Stimulated activated CD4-positive, alpha-beta T cell treated with anti-CD3 and anti-CD28 coated beads, Interleukin-1b, Interleukin-23, amount 100 ng/mL, for 1 hour (primary cell): ENCODE measurements at places on chromosomes 12 and 14.
A peak's percentile ranks its signal among the peaks of the same experiment; 100 is the strongest.

GRCh38 chr12:116559162-116559935, at the start of gene MAP1LC3B2:
Gene MAP1LC3B2, plus strand, starts transcription at chr12:116559381. Its CDS starts 16,562 bp downstream, at chr12:116575943.
- DNase-seq, result peak; percentile 36

- no peak for DNase-seq
Measured at GRCh38 chr12:3759878-3760277, 7.0 kb upstream of the CRACR2A start.

DNA sequence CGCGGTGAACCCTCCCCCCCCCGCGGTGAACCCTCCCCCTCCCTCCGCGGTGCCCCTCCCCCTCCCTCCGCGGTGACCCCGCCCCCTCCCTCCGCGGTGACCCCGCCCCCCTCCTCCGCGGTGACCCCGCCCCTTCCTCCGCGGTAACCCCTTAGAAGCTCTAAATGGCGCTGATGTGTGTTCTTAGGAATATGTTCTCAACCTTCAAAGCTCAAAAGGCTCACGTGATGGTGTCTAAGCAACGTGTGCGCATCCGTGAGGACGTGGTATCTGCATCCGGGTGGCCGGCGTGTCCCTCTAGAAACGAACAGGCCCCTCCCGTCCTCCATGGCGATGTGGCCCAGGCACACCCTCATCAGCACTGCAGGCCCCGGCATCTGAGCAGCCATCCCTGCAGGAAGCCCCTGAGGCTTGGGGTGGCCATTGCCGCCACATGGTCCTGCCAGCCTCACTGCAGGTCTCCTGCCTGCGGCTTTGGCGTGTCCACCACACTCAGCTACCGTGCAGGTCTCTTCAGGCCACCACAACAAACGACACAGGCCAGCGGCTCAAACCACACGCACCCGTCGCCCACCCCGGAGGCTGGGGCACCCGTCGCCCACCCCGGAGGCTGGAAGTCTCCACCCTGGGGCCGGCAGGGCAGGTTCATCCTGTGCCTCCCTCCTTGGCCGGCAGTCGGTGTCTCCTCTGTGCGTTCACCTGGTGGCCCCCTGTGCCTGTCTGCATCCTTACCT, 14.5 kb upstream of the FBRSL1 start:
- no peak for DNase-seq

GRCh38 chr12:118964988-118965387, 16.4 kb upstream of the SRRM4 start:
- DNase-seq, result no peak

- no peak for DNase-seq
Measured at GRCh38 chr12:110426406-110426805, 22.9 kb upstream of the ANAPC7 start.

- DNase-seq, result peak; percentile 76
Measured at GRCh38 chr12:109880043-109880931, at the start of gene GLTP. Gene GLTP, minus strand, starts transcription at chr12:109880541. Its CDS starts 167 bp downstream, at chr12:109880374.

DNA sequence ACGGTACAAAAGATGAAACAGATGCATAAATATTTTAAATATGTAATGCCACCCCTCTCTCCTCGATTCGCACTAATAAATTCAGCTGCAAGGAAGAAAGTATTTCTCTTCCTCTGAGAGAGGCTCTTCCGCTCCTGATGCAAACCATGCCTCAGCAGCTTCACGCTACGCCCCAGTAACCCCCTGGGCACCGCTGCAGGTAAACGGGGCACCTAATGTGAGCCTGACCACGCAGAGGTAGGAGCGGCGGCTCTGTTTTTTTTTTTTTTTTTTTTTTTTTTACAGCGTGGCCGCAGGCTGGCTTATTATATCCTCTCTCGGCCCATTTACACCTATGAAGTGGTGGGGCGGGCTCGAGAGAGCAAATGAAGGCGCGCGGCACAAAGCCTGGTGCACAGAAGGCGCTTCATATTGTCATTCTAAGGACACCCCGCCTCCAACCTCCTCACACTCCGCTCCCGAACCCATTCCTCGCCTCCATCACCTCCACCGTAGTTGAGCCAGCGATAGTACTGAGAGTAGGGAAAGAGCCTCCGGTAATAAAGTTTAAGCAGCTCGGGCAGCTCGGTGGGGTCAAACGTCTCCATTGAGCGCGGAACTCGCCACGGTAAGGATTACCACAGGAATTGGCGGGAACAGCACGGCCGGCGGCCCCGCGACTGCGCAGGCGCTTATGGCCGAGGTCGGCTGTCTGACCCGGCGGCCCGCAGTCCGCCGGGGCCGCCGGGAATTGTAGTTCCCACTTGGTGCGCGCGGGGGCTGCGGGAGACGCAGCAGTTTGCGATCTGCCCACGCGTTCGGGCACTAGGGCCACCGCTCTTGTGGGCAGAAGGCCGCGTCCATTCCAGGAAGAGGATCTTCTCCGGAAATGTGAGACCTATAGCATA, at the start of gene PRIM1:
PRIM1 (minus strand) TSS at position 612 of the 887 bp plus-strand sequence; CDS start at position 587, 25 bp downstream.
- peak; percentile 40 for DNase-seq

- DNase-seq, result no peak
Measured at GRCh38 chr14:103281496-103282231, 52.4 kb upstream of the EIF5 start.

DNA sequence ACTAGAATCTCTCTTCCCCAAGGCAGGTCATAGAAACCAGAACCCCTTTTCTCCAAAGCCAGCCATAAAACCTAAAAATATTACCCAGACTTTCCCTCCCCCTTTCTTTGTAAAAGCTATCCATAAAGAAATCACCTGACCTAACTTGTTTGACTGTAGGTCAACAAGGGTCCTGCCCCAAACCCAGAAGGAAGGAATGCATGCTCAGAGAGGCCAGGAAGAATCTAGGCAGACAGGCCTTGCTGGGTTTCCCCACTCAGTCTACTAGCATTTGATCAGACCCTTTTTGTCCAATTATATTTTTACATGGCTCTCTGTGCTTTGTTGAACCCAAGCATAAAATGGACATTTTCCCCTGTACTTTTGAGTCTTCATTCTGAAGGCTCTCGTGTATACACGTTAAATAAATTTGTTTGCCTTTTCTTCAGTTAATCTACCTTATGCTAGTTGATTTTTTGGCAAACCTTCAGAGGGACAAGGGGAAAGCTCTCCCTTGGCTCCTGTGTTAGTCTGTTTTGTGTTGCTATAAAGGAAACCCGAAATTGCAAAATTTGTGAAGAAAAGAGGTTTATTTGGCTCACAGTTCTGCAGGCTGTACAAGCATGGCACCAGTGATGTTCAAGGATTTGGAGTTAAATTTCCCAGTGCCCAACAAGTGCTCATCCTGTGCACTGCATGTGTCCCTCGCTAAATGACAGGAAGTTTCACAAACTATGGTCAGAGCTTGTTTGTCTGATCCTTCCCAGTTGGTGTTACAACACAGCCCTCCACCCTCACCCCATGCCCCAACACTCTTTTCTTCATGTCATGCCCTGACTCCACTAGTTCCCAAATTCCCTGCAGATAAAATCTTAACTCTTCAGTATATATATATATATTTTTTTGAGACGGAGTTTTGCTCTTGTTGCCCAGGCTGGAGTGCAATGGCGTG, 14.2 kb upstream of the RASSF3 start:
- no peak for DNase-seq

DNA sequence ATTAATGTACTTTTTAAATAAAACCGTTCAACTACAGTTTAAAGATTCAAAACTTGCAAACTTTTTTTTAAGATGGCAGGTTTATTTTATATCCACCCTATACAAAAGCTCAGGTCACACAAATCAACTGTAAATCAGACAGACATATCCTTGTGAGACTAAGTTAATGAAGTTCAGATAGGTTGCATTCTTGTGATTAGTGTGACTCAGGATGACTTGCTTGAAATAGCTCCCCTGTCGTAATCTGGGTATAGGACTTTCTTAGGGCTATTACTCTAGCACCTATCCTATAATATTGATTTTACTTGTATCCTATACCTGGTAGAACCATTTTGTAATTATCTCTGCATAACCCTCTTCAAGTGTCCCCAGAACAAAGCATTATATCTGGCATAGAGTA, 9.5 kb upstream of the PRKD1 start:
- no peak for DNase-seq

DNA sequence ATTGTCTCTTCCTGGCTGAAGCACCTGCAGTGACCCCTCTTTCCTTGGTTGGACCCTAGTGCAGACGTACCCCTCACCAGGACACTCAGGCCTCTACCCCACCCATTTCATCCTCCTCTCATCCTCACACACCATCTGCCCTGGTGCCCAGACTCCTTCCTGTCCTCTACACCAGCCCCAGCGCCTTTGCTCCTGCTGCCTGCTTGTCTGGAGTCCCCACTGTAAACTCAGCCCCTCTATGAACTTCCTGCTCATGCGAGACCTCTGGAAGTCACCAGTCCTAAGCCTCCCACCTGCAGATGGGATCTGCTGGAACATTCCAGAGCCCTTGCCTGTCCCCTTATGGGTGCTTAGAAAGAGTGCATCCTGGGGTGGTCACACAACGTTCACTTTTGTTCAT, 242.5 kb downstream of the ADGRD1 start:
- DNase-seq, result no peak

DNA sequence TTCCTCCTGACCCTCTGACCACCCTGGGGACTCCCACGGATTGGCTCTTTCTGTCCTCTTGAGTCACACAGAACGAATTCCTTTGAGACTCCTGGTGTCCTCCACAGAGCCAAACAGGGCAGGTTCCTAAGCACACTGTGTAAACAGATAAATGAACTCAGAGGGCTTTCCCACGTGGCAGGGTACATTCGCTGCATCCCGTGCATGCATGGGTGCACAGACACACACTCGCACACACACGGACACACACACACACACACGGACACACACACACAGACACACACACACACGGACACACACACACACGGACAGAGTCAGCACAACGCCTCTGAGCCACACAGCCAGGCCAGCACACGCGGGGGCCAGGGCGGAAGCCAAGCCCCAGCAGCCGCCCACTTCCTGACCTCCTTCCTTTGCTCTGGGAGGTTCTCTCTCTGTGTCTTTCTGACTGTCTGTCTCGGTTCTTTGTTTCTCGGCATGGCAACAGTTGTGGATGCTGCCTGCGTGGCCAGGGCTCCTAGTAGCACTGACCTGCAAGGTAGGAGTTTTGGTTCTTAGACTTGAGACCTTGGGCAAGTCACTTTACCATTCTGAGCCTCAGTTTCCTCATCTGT, 706 bp downstream of the CRACR2A start:
- DNase-seq, result peak; percentile 14

DNA sequence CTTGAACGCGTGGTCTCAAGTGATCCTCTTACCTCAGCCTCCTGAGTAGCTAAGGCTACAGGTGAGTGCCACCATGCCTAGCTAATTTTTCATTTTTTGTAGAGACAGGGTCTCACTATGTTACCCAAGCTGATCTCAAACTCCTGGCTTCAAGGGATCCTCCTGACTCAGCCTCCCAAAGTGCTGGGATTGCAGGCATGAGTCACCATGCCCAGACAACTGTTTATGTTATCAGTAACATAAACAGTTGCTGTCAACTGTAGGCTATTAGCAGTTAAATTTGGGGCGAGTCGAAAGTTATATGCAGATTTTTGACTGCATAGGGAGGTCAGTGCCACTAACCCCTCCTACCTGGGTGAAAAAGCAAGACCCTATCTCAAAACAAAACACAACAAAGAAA, 26.2 kb upstream of the LRRK2 start:
- no peak for DNase-seq

DNA sequence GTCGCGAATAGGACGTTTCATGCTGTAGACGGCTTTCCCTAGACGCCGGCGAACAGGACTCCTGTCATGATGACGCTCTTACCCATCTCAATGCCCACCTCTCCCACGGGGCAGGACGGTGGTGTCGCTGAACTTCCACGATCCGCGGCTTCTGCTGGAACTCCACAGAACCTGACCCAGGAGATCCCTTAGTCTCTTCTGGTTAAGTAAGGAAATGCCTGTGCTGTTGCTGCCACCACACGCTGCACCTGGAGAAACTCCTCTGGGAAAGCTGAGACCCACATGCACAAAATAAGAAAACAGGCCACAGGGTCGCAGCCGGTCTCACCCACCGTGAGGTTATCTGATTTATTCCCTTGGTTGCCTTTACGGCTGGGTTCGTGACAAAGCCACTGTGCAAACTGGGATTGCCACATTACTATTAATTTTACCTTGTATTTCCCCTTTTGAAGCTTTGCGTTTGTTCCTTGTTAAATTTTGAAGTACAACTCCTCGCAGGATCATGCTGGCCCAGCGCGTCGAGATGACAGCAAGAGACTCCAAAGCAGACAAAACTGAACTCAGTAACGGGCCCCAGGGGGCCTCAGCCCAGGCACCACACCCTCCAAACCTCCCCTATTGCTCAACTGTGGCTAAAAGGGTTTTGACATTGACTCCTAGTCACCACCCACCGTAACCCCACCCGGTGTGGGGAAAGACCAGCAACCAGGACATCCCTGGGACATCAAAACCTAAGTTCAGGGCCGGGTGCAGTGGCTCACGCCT, 9.2 kb upstream of the MMP17 start:
- no peak for DNase-seq

GRCh38 chr14:61099216-61099835, 118.3 kb downstream of the SLC38A6 start:
- no peak for DNase-seq

DNA sequence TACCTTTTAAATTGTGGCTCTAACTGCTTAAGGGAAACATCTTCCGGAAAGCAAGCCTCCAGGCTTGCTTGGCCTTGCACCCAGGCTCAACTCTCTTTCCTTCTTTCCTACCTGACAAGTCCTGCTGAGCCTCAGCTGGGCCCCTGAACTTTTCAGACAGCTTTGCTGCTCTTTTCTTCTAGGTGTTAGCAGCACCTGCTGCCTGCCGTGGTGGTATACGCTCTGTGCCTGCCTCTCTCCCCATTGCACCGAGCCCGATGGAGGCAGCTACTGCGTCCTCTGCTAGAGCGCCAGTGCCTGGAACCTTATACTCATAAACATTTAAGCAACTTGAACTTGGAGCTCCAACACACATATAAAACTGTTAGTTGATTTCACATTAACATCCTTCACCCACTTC, 195.7 kb downstream of the ANO6 start:
- no peak for DNase-seq

DNA sequence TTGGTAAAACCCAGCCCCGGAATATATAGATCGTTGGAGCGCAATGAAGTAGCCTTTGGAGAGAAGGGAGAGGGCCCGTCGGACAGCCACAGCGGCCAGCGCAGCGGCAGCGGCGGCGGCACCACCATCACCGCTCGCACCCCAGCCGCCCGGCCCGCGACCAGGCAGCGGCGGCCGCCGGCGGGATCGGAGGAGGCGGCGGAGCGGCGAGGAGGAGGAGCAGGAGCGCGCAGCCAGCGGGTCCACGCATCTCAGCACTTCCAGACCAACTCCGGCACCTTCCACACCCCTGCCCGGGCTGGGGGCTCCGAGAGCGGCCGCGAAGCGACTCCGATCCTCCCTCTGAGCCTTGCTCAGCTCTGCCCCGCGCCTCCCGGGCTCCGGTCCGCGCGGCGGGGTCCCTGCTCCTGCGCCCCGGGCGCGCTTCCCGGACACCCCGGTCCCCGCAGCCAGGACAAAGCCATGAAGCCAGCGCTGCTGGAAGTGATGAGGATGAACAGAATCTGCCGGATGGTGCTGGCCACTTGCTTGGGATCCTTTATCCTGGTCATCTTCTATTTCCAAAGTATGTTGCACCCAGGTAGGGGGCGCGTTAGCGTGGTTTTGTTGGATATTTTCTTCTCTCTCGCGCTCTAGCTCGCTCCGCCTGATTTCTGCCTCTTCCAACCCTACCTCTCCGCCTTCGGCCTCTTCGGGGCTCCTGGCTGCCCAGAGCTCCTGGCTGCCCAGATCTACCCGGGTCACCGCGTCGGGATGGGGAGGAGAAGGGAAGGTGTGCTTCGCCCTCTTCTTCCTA, 400 bp downstream of the CHST11 start:
- no peak for DNase-seq
